Hematopoietic multipotent progenitor cell (in vitro differentiated cells): ENCODE measurements at places on chromosomes 3 and 15.

DNA sequence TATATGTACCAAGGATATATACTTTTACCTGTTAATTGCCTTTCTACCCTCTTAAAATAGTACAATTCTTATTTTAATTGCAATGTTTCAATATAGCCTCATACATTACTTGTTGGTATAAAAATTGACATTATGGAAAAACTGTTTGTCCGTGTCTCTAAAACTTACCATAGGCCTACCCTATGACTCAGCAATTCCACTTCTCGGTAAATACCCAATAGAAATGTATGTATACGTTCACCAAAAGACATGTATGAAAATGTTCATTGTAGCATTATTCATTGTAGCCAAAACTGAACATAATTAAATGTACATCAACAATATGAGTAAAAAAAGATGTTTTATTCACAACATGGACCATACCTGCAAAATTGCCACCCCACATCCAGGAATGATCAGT lies 679.2 kb upstream of the UBE2E2 start:
- DNase-seq: no peak

GRCh38 chr3:85706130-85706529 lies 747.3 kb downstream of the CADM2 start:
- no peak for DNase-seq

GRCh38 chr15:78320183-78320582 lies 20.0 kb upstream of the CRABP1 start:
- no peak for DNase-seq

DNA sequence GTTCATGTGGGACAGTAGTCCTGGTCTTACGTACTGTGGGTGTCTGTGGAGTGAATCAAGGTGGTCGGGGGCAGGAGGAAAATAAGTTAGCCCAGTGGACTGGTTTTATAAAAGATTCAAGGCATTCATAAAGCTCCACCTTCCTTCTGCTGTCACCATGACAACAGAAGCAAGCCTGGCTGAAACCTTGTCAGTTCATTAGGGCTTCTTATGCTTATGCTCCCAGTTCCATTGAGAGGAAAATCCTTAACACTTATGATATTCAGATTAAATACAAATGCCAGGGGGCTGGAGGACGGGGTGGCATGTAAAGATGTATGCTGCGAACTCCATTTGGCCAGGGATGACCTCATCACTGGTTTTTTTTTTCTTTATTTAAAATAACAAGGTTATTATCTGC lies 283.1 kb upstream of the ATP10A start:
- DNase-seq: no peak

GRCh38 chr3:43637702-43638101 lies 15.9 kb upstream of the ANO10 start:
- no peak for DNase-seq

DNA sequence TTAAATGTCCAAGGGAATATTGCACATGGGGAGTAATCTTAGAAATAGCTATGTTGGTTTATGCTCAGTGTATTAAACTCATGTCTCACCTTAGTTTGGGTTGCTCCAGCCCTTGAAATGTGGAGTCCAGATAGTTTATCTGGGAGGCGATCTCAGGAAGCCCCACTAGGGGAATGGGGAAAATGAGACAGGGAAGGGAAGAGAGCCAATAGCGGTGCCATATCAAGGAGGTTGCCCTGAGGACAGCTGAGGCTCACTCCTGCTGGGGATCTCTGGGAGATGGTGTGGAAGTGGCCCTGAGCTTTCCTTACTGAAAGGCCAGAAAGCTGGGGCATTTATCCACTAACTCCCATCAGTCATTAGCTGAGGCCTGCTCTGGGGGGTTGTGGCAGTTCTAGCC lies 43.3 kb upstream of the POLR2M start:
- DNase-seq: no peak

DNA sequence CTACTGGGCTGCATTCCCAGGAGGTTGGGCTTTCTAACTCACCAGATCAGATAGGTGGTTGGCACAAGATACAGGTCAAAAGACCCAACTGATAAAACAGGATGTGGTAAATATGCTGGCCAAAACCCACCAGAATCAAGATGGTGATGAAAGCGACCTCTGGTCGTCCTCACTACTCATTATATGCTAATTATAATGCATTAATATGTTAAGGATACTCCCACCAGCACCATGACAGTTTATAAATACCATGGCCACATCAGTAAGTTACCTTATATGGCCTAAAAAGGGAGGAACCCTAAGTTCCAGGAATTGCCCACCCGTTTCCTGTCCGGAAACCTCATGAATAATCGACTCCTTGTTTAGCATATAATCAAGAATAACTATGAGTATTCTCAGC lies 31.6 kb downstream of the CFAP44 start:
- DNase-seq: no peak

GRCh38 chr3:15636028-15636709 lies 34.6 kb downstream of the BTD start:
- DNase-seq: no peak

DNA sequence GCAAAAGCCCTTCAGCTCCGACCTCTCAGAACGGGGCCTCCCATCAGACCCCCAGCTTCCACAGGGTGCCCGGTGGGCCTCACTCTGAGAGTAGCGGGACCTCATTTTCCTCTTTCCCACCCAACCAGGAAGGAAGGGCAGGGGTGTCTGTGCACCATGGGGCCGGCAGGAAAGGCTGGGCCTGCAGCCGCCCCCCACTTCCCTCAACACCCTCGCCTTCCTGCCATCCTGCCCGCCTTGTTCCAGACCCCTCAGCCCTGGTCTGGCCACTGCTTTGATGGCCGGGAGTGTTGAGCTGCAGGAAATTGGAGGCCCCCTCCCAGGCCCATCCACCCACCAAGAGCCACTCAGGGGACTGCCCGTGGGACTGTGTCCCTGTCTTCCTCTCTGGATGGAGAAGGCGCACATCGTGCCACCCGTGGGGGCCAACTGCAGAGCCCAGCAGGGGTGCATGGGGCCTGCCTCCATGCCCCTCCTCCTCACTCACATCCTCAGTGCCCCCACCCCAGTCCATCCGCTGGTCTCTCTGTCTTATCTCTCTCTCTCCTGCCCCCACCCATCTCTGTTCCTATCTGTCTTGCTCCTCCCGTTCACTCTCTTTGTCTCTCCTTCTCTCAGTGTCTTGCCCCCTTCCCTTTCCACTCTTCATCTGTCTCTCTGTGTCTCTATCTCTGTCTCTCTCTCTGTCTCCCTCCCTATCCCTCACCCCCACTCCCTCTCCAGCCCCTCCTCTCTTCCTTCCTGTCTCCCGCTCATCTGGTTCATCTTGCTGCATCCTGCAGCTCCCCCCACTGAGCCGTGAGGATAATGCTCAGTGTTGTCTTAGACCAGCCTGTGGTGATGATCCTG lies 1.8 kb upstream of the PLXND1 start:
- DNase-seq: no peak

- DNase-seq: no peak
Measured at GRCh38 chr3:188269040-188269439, 115.1 kb downstream of the LPP start.

DNA sequence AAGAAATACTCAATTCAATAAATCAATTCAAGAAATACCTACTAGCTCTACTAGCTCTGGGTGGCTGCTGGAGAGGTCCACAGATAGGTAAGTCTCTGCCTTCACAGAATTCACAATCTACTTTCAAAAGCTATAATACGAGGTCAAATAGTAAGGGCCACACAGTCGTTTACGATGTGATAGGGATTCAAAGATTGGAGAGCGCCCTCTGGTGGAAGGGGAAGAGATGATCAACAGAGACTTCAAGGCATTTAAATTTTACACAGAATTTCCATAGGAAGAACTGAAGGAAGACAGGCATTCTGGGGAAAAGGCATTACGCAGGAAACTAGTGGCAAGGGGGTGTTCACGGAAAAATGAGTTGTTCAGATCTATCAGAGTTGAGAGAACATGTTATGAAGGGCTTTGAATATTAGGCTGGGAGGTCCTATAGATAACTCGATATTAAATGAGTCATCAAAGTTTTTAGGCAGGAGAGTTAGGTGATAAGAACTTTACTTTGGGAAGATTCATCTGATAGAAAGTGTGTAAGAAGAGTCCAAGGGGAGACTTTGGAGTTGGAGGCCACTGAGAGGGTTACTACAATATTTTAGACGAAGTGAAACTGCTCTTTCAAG lies 128.8 kb downstream of the FRMD5 start:
- peak; percentile 91 for DNase-seq

DNA sequence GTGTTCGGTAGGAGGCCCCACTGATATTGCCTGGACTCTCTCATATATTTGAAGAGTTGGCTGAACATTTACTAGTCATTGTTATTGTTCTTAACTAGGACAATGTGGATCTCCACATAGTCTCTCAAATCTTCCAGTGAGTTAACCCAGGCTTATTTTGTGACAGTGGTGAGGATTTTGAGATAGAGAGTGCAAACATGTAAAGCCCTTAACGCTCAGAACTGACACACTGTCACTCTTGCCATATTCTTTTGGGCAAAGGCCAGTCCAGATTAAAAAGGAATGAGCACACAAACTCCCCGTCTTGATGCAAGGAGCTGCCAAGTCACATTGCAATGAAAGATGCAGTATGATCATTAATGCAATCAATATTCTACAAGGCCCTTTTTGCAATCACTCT lies 431.9 kb upstream of the AZI2 start:
- DNase-seq: no peak

DNA sequence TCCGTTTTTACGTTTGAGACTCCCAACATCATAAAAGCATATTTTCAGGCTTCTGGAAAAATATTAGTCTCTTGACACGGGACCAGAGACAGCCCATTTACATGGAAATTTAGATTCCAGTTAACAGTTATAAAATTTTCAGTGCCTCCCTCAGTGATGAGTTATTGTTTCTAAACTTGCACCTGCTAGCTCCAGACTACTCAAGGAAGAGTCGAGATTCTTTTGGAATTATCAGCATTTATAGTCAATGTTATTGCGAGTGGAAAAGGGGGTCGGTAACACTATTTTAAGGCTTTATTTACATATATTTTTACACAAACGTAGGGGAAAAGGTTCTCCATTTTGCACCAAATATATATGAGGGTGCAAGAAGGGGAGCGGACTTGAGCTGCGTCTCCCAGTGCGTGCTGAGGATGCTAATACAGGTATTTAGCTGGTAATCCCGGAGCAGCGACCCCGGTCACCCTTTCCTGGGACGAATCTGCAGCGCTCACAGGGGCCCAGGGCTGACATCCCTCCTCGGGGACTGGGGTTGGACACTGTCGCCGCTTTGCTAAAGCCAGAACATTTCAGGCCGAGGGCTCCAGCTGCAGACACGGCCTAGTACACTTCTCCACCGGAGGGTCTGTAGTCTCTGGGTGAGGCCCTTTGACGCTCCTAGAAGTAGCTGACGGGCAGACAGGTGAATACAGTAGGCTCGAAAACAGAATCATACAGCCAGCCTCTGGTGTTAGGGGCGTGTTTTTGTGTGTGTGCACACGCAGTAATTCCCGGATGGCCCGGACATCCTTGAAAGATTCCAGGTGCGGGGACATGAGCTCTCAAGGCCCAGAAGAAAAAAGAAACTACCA lies 729 bp upstream of the ZBTB11 start:
- DNase-seq: no peak

- DNase-seq: no peak
Measured at GRCh38 chr3:85821130-85821756, 862.5 kb downstream of the CADM2 start.

DNA sequence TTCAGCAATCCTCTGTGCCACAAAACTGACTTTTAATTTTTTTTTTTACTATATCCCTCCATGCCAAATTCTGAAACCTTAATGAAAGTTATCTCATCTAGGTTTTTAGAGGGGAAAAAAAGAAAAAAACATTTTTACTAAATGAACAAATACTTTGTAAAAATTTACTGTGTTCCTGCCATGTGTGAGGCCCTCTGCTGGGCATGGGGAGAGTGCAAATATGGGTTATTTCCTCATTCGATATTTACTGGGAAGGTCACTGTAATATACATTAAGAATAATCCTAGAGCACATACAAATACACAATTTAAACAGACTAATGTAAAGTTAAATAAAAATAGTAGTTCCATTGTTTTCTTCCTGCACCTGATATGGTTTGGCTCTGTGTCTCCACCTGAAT lies 215.0 kb downstream of the GRM7 start:
- no peak for DNase-seq

DNA sequence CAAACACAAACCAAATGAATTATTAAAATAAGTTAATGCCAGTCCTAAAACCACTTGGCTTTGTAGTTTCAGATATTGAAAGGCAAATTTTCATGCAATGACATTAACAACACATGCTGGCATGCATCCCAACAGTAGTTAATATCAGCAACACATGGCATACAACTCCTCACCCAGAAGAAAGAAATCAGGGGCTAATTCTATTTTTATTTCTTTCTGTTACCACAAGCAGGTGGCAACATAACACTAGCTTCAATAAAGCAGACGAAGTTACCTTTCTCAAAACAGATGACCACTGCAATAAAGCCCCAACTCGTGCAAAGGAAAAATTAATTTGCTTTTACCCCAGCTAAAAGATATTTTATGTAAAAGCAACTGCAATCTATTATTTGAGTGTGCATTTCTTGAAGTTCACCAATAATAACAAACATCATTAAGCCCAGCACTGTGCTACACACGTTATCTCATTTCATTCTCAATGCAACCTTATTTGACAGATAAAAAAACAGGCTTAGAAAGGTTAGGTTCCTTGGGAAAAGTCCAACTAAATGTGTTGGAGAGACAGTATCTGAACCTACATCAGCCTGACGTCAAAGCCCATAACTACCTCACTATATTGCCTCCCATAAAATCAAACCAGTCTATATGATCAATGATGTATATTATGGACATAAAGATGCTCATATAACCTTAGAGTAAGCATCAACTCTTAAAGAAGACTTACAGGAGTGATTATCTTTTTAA lies 2.8 kb downstream of the TOP2B start:
- peak; percentile 18 for DNase-seq

GRCh38 chr15:85986741-85987140 lies 92.9 kb upstream of the AGBL1 start:
- DNase-seq: no peak

DNA sequence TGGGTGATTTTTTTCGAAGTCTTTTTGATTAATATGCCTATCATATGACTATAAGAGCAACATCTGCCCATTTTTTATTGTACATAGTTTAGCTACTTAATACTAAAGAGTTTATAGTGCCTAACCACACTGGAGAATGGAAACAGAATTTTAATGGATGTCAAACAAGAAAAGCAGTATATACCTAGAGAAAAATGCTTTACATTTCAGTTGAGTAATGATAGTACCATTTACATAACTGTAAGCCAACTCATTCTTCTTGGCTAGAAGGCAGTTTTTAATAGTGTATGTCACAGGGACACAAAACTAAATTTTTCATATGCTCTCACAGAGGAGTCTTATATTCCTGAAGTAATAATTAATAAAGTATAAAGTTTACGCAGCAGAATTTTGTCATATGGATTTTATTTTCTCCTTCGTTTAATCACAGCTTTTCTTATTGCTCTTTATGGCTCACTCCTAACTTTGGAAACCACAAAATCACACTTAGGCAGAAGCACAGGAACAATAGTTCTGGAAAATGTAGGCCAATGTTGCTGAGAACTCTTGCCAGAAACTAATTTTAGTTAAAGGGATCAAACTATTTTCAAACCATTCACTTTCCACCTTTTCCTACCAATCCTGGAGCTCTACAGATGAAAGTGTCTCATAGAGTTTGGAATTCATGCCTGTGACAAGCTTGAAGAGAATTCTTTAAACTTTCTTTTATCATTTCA lies 243.6 kb downstream of the ZIC1 start:
- DNase-seq: no peak
